ENCODE measurements at places on chromosomes 7 and 10.

DNA sequence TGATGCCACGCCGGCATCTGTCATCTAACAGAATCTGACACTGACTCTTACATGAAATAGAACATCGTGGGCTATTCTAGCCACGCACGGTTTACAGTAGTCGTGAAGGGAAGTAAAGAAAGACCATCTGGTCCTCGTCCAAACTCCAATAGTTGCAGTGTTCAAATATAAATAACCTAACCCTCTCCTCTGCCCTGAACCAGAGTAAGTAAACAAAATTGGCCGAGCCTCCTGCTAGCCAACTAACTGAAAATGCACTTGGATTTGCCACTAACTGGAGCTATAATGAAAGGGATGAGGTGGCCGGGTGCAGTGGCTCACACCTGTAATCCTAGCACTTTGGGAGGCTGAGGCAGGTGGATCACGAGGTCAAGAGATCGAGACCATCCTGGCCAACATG is 29.5 kb upstream of the ZC3HAV1L start:
- no peak for DNase-seq

GRCh38 chr7:78134256-78134655 is 335.7 kb downstream of the PHTF2 start:
- DNase-seq = no peak

GRCh38 chr7:152891160-152891621 is 131.6 kb downstream of the ACTR3B start:
- no peak for DNase-seq

GRCh38 chr7:99557196-99557607 is 1.2 kb upstream of the ZNF655 start:
- no peak for DNase-seq

- no peak for DNase-seq
Observed at GRCh38 chr7:30739691-30740090, 12.2 kb upstream of the INMT start.

GRCh38 chr10:132714096-132714985 is 71.6 kb downstream of the NKX6-2 start:
- peak; percentile 48 for DNase-seq

- no peak for DNase-seq
Observed at GRCh38 chr7:155840909-155841308, 28.6 kb upstream of the SHH start.

DNA sequence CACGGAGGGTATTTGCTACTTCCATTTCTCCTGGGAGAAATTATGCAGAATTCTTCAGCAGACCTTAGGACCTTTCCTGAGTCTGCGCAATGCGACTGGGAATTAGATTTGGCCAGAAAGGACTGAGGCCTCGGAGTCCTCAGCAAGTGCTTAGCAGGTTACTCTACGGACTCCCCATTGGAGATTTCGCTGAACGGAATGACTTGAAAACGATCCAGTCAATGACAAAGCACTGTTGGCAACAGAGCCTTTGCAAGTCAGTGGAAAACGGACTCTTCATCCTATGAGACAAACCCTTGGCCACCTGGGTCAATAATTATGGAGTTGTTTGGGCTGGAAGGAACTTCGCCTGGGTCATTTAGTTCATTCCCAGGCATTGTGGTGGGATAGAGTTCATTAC is 107.4 kb downstream of the FAM204A start:
- no peak for DNase-seq

DNA sequence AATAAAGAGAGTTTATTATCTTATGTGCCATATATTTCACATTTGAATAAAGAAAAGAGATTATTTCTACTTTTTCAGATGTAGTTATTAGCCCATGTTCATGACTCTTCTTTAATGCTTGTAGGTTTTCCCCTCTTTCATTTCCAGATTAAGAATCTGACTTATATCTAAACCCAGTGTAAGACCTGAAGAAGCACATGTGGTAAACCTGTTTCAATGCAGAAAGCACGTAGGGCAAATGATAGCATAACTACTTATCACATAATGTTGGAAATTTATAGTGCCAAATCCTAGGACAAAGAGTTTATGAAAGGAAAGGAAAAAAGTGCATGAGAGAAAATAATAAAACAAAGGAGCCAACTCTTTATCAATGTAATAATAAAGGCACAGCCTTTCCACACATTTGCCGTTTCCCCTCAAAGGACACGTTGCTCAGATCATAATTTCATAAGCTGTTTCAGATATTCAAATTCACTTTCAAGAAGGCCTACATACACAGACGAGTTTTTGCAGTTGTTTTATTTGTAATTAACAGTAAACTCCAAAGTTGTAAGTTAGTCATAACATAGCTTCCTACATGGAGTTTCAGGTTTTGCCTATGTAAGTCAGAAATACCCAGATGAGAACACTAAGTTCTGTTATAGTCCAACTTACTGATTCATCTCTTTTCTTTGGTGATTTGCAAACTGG is 88.8 kb upstream of the MDFIC start:
- no peak for DNase-seq

- no peak for DNase-seq
Observed at GRCh38 chr10:80371467-80371866, 14.9 kb downstream of the DYDC2 start.

- no peak for DNase-seq
Observed at GRCh38 chr7:150800581-150801241, at the start of gene TMEM176A. Gene TMEM176A (plus strand): TSS chr7:150800769. CDS start chr7:150801551, 782 bp downstream.

DNA sequence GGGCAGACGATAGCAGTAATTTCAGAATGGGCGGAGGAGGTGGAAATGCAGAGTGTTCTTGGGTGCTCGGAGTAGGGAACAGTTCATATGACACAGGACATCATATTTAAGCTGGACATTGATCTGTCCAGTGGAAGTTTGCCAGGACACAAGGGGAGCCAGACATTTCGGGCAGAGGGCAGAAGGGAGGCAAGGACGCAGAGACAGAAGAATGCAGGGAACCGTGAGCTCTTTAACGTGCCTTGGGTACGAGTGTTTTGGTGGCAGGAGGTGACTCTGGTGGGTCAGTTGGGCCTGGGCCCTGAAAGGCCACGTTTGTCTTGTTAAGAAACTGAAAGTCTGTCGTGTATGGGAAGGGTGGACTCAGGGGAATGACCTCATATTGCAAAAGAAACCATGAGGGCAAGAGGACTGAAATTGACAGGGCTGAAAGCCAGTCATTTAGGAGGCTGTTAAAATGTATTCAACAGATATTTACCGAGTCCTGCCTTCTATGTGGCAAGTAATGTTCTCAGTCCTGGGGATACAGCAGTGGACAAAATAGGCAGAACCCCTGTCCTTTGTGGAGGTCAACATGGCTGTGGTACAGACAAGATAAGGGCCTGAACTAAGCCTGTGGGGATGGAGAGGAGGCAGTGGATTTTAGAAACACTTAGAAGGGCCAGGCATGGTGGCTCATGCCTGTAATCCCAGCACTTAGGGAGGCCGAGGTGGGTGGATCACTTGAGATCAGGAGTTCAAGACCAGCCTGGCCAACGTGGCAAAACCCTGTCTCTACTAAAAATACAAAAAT is 2.2 kb downstream of the OPTN start:
- no peak for DNase-seq

- DNase-seq = peak; percentile 37
Observed at GRCh38 chr10:86362586-86363183, 3.9 kb downstream of the GRID1 start.

GRCh38 chr7:38323156-38323555 is 49.7 kb upstream of the TARP start:
- DNase-seq = no peak

GRCh38 chr7:152869677-152870051 is 110.1 kb downstream of the ACTR3B start:
- no peak for DNase-seq

- no peak for DNase-seq
Observed at GRCh38 chr7:157660971-157661610, 324.3 kb downstream of the DNAJB6 start.

- no peak for DNase-seq
Observed at GRCh38 chr7:47303695-47304453, 278.0 kb downstream of the TNS3 start.

- no peak for DNase-seq
Observed at GRCh38 chr10:69899727-69900595, 98.3 kb downstream of the COL13A1 start.

- no peak for DNase-seq
Observed at GRCh38 chr10:7408291-7409044, 2.4 kb downstream of the SFMBT2 start.

GRCh38 chr10:11242443-11243387 is 225.0 kb downstream of the CELF2 start:
- no peak for DNase-seq

- no peak for DNase-seq
Observed at GRCh38 chr10:115854740-115855435, 418.1 kb downstream of the GFRA1 start.

DNA sequence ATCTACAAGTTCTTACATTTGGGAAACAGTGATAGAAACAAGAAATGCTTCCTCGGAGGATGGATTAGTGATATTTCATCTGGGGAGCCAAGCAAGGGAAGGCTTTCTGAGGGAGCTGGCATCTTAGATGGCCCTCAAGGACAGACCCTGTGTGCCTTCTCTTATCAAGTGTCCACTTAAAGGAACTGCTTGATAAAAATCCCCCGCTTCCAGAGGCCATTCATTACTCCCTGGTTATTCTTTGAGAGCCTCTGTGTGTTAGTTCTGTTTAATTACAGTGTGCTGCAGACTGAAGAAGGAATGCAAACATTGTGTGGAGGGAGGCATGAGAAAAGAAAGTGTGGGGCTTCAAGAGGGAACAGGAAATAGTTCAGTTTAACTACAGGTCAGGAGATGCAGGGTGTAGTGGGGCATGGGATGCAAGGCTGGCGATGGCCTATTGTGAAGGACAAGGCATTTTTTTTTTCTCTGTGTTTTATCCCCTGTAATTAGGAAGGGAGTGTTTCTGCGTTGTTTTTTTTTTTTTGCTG is 145.4 kb downstream of the SNX10 start:
- no peak for DNase-seq

DNA sequence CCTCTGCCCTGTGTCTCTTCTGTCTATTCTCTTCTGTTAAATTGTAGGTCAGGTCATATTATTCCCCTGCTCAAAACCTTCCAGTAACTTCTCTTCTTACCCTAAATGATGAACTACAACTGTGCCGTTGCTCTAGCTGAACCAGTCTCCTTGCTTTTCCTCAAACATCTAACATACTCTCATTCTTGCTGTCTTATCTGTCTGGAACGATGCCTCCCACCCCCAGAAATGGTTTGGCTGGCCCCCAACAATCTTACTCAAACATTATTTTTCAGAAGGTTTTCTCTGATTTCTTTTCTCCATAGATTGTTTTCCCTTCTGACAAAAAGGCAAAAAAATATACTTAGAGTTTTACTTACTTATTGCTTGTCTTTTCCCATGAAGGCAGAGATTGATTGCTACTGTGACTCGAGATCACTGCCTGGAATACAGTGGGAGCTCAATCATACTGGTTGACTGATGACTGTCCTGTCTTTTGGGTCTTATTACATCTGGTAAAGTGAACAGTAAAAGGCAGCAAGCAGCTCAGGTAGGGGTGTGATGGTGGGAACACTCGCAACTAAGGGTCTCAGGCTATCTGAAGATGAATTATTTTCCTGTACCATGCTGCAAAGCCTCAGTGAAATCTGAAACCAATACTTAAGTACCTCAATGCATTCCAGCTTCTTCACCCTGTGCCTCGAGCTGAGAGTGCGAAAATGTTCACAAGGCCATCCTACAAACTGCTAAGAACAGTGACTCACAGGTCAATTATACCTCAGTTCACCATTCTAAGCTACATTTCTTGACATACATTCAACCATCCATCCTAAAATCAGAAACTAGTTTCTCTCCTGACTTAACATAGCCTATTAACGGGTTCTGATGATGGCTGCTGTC is 67.6 kb downstream of the DNMBP start:
- DNase-seq = no peak

GRCh38 chr7:142717453-142717852 is 31.8 kb upstream of the PRSS1 start:
- no peak for DNase-seq

- no peak for DNase-seq
Observed at GRCh38 chr10:104487794-104488438, 134.3 kb downstream of the CFAP58 start.

DNA sequence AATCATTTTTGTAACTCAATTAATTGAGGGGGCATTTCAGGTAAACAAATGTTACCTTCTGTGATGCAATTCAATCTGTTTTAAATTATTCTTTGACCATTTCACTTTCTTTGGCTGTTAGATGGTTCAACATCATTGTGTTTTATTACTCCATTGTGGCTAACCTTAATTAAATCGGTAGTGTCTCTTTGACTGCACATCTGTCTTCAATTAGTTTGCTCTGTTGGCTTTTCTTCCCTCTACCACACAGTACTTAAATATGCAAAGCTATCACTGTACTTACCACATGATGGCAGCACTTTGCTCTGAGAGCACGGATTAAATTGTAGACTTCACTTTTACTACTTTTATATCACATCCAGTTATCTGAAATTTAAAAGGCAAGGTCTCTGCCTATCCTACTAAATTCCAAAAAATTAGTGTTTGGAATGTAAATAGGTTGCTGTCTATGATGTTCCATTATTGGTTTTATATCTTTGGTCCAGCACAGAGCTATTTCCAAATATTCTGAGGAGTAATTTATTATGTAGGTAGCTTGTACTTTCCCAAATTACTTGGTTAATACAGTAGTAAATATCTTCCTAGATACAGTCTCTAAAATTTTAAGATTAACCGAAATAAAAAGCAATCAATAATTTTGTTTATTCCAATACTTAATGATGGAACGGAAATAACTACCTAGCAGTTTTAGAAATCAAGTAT is 352.0 kb downstream of the PCLO start:
- no peak for DNase-seq

DNA sequence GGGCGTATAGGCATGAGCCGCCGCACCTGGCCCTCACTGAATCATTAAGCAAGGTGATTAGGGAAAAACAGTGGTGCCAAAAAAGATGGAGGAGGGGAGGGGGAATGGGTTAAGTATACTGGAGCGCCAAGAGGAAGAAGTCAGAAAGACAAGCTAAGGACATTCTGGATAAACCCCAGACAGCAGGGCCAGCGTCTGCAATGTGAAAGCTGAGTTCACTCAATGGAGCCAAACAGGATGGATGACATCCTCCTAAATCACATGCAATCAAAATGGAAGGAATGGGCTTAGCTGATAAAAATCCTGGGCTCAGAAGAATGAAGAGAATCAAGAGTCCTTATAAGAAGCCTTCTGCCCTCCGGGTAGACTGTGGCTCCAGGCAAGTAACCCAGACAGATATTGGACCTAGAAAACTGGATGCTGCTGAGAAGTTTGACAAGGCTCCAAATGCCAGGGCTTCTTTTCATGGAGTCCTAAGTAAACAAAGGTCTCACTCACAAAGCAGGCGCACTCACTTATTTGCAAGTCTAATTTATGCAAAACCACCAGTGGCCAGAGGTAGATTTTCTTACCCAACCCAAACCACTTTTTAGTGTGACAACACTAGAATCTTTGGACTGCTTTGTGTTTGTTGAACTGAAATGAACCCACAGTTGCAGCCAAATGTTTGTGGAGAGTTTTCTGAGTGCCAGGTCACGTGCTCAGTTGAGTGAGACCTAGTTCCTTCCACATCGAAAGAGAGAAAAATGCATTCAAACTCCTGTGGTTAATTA is 519.1 kb upstream of the AUTS2 start:
- peak; percentile 48 for DNase-seq

DNA sequence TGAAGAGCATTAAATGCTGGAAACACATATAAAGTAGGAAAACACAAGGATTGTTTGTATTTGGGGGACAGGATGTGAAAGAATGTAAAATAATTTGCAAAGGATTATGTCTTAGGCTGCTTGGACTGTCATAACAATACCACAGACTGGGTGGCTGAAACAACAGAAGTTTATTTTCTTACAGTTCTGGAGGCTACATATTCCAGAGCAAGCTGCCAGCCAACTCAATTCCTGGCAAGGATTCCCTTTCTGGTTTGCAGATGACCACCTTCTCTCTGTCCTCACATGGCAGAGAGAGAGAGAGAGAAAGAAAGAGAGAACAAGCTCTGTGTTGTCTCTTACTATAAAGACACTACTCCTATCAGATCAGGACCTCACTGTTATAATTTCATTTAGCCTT is 8.8 kb upstream of the LAMB4 start:
- DNase-seq = no peak

Measured in breast epithelium (tissue), 4 donors.